ENCODE measurements at places on chromosomes 1 and 21.

GRCh38 chr1:99177465-99177864 is 86.8 kb upstream of the PLPPR4 start:
- no peak for DNase-seq

DNA sequence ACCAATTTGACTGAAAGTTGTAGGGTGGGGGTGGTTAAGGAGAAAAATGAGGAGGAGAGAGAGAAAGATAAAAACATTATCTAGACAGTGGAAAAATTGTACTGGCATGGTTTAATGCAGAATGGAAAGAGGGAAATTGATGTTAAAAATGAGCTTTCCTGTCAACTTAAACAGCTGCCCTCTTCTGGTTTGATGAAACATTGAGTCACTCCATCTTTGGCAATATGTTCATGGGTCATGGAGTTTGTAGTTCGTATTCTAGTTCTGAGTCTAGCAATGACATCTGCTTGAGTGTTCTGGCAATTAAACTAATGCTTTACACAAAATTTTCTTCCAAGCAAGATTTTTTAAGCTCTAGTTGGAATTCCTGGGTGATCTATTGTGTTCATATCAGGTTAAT is 9.6 kb downstream of the ZNF648 start:
- no peak for DNase-seq

GRCh38 chr1:8572106-8572505 is 245.3 kb downstream of the RERE start:
- DNase-seq, result no peak

DNA sequence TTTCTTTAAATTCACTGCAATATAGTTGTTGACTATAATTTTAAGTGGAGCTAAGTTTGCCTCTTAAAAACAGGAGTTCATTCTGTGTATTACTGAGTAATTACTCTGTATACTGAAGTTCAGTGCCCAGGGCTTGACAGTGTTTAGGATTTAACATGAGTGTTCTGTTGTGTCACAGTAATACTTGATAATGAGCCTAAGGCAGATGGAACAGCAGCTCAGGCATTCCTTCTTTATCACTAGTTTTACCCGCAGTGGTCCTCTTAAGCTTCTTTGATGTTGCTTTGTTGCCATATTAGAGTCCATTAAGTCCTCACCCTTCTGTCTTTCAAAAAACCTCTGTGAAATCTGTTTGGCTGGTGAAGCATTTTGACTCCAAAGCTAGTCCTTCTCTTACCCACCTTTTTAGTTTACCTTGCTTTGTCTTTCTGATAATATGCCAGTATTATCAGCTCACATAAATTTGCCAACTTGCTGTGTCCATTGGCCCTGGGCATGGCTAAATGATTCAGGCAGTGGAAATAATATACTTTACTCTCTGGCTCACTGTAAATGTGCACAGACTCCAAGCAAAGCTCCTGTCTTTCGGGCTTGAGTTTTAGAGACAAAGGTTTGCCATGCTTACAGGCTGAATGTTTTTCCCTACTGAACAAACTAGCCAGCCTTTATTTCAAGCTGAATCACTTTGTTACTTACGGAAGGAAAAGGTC is 17.7 kb downstream of the HIPK1 start:
- DNase-seq, result no peak

- DNase-seq, result no peak
Observed at GRCh38 chr1:208643005-208643597, 398.9 kb upstream of the PLXNA2 start.

DNA sequence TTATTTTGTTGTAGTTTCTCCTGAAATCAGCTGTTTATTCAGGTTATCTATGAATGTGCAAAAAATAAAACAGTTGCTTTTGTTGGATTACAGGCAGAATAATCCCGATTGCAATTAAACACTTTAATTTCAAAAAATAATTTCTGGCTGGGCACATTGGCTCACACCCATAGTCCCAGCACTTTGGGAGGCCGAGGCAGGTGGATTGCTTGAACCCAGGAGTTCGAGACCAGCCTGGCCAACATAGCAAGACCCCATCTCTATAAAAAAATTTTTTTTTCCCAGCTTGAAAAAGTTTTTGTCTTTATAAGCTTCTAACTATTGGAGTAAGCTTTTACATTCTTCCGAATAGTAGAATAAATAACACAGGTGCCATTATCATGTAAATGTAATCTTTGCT is 15.3 kb downstream of the RCAN3 start:
- no peak for DNase-seq

GRCh38 chr21:45263534-45263933 is 24.2 kb downstream of the POFUT2 start:
- DNase-seq, result no peak

DNA sequence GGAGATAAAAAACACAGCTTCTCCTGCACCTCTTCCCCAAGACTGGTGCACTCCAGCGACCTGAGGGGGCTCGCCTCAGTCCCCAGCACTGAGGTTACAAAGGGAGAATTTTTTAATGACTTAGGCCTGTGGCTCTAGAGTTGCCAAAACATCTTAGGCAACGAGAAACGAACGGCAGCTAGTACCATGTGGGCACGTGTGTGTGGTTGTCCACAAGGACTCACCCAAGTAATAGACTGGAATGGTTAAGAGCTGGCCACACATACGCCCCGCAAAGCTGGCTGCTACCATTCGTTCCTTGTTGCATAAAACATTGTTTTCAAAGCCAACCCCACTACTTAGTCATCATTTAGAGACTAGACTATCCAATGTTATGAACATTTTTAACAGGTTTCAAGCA is 26.9 kb downstream of the RIPK4 start:
- DNase-seq, result no peak

- DNase-seq, result no peak
Observed at GRCh38 chr21:28781602-28782276, 210.9 kb downstream of the LTN1 start.

DNA sequence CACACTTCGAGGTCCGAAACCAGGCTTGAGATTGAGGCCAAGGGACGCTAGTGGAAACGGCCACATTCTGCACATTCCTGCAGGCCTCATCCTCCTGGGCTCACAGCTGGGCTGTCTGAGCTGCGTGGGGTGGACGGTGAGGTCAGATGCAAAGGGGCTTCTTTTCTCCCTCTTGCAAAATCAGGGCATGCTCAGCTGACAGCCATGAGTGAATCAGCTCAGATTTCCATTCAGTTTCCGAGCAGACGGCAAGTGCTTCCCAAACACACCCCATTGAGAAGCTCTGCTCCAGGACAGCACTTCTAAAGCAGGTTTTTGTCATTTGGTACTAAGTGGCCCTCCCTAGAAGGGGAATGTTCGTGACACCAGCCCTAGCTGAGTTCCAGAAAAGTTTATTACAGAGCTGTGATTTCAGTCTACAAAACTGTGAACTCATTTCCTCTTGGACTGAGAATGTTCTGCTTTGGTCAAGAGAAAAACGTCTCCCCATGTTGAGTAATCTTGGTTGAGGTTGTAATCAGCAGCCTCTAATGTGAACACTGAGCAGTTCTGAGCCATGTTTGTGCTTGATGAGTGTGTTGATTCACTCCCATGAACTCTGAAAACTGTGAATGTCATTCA is 10.0 kb downstream of the PDPN start:
- no peak for DNase-seq

Data from GOT3 (cell line).